Activated CD8-positive, alpha-beta memory T cell treated with anti-CD3 and anti-CD28 coated beads for 1 hour (primary cell): ENCODE measurements at places on chromosomes 16 and 17.

- DNase-seq: peak; percentile 73
Measured at GRCh38 chr17:67441052-67441895, 64.2 kb downstream of the PITPNC1 start.

- no peak for DNase-seq
Measured at GRCh38 chr17:740240-741017, 8.0 kb downstream of the TLCD3A start.

- no peak for DNase-seq
Measured at GRCh38 chr17:39400547-39401411, 647 bp downstream of the FBXL20 start.

DNA sequence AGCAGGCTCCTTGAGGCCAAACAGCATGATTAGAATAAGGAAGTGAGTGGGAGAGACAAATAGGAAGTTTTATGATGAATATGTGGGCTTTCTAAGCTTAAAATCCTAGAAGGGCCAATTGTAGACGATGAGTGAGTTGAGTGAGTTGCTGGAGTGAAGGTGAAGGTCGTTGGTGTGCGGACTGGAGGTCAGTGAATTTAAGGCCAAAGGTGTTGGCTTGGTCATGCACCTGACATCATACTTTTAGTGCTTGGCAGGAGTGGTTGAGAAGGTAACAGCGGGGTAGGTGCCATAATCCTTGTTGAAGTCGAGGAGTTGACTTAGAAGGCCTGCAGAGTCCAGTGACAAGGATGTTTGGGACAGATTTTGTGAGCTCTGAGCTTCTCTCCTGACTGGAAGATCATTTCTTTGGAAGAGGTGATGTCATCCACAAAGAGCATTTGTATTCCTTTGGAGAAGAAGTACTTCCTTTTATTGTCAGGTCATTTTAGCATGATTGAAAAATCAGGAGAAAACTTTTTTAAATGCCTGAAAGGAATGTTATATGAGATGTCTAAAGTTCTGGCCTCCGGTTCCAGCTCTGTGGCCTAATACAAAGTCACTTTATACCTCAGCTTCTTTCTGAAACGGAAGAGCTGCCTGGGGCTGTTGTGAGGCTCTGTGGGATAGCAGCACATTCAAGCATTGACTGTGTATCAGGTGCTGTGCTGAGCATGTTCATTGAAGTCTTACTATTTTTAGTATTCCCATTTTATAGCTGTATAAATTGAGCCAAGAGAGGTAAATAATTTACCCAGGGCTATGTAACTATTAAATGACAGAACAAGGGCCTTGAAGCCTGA lies 53.6 kb upstream of the TBX2 start:
- no peak for DNase-seq

DNA sequence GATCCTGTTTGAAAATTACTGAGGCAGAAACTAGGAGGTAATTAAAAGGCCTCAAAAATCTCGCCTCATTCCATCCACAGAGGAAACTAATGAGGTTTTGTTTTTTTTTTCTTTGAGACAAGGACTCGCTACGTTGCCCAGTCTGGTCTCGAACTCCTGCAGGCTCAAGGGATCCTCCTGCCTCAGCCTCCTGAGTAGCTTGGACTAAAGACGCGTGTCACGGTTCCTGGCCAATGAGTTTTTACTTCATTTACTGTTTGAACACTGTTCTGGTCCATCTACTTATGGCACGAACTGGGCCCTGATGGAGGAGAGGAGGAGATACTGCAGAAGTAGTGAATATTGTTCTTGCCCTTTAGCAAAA lies 600 bp upstream of the BLTP2 start:
- no peak for DNase-seq

GRCh38 chr17:75067856-75068255 lies 19.9 kb upstream of the SLC16A5 start:
- DNase-seq: no peak

DNA sequence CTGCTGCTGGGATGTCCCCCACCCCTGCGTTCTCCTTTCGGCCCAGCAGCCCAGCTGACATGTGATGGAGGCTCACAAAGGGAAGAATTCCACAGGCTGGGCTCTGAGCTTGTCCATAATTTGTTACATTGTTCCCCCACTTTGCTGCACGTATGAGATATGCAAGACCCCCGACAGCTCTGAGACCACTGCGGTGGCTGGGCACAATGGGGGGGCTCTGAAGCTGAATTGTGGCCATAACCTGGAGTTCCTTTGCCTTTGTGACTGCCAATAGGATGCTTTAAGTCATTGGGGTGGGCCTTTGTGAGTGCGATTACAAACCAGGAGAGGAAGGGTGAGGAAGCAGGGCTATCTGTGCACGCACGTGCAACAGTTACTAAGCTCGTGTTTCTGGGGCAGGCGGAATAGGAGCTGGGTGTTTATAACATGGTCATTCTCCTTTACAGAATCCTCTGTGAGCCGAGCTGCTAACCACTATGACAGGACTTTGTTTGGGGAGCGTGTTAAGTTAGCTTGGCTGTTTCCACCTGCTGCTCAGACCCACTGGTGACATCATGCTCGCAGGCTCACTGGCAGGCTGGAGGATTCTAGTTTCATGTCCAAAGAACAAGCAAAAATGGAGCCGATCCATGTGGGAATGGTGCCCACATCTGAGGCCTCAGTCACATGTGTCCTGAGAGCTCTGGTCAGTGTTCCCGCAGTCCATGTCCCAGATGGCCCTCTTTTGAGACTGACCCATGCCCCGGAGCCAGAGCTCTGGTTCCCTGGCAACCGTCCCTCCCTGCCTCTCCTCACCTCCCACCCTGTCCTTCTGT lies 208.3 kb upstream of the SALL1 start:
- DNase-seq: no peak

- DNase-seq: no peak
Measured at GRCh38 chr16:49622084-49622390, 233.9 kb downstream of the ZNF423 start.

GRCh38 chr16:47777220-47777619 lies 316.1 kb downstream of the PHKB start:
- DNase-seq: no peak

GRCh38 chr16:22030087-22030812 lies 22.3 kb downstream of the MOSMO start:
- no peak for DNase-seq

DNA sequence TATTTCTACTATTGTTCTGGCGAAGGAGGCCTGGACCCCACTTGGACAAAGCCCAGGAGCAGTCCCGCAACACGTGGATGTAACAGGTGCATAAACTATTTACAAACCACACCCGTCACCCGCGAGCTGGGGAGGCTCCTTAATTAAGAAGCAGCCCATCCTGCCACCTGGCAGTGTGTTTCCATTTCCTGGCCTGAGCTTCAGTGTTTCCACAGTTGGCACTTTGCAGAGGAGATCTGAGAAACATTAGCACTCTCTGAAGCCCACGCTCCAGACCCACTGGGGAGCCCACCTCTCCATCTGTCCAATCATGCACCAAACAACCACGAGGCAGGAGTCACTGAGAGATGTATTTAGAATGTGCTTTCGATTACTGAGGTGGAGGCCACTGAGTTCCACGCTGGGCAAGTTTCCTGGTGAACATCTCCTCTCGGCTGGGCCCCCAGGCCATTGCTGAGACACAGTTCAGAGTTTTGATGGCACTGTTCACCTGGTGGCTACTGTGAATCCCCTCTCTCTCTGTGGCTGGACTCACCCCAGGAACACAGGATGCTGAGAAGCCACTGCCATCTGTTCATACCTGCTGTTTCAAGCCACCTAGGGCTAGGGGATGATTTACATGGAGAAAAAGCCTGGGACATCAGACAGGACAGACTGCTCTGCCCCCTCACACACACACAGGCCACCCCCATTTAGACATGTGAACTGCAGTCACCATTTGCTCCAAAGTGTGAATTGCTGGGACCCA lies 129.1 kb downstream of the AIPL1 start:
- no peak for DNase-seq

DNA sequence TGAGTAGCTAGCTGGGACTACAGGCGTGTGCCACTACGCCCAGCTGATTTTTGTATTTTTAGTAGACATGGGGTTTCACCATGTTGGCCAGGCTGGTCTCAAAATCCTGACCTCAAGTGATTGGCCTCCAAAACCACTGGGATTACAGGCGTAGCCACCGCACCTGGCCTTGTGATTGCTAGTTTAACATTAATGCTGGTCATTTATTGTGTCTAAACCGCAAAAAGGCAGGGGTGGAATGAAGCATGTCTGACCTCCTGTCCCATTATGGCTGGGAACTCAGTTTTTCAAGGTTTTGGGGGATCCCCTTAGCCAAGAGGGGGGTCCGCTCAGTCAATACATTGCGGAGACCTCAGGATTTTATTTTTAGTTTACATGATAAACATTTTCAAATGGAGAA lies 10.7 kb upstream of the CNGB1 start:
- no peak for DNase-seq

- DNase-seq: no peak
Measured at GRCh38 chr17:1229349-1229899, 40.8 kb upstream of the BHLHA9 start.

DNA sequence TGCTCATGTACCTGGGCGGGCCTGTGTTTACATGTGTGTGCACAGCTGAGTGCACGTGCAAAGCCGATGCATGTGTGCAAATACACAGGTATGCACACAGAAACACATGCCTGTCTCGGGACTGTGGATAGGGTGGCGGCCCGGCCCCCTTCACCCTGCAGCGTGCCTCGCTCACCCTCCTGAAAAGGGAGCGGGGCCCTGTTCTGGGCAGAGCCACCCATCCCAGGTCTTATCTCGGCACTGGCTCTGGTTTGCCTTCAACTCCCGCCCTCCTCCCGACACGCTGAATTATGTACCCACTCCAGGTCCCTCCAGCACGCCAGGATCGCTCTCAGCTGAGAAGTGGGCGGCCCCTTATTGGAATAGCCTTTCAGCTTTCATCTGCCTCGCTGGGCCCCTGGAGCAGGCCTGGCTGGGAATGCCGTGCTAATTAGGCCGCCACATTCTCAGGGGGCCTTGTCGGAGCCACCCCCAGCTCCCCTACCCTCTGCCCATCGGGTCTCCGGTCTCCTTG lies 77.8 kb downstream of the RTN4RL1 start:
- DNase-seq: no peak

GRCh38 chr16:81524382-81524781 lies 79.8 kb downstream of the CMIP start:
- peak; percentile 42 for DNase-seq

DNA sequence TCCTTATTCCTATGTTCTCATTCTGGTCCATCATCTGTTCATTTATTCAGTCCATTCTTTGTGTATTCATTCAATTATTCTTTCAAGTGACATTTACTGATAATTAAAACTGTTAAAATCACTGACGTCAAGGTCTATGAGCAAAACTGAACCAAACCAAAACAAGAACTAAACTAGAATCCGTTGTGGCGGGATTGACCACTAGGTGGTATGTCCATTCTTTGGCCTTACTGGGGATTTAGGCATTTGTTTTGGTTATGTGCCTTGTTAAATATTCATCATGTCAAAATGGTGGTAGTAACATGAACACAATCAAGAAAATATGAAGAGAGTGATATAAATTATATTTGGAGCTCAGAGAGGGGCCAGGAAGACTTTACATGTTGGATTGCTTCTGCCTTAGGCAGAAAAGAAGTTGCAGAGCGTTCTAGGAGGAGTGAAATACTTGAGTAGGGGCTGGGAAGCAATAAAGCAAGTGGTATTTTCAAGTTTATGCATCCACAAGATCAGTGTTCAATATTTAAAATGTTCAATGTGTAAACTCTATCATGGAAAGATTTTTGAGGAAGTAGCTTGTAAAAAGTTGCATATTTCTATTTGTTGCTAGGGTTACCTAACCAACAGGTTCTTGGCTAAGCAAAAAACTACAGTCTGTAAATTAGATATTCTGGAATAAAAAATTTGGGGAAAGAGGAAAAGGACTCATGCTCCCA lies 129.0 kb downstream of the CDH13 start:
- no peak for DNase-seq

- no peak for DNase-seq
Measured at GRCh38 chr17:34351096-34351495, 5.2 kb upstream of the CCL13 start.

DNA sequence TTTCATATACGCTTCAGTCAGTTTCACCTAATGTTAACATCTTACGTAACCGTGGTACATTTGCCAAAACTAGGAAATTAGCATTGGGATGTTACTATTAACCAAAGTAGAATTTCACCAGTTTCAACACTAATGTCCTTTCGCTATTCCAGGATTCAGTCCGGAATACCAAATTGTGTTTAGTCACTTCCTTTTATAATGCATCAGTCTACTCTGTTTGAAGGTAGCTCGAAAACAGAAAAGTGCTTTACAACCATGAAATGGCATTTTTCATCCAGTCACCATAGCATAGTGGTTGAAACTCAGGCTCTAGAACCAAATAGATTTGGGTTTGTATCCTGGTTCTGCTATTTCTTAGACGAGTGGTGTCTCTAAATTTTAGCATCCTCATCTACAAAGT lies 29.4 kb downstream of the AP2B1 start:
- no peak for DNase-seq

DNA sequence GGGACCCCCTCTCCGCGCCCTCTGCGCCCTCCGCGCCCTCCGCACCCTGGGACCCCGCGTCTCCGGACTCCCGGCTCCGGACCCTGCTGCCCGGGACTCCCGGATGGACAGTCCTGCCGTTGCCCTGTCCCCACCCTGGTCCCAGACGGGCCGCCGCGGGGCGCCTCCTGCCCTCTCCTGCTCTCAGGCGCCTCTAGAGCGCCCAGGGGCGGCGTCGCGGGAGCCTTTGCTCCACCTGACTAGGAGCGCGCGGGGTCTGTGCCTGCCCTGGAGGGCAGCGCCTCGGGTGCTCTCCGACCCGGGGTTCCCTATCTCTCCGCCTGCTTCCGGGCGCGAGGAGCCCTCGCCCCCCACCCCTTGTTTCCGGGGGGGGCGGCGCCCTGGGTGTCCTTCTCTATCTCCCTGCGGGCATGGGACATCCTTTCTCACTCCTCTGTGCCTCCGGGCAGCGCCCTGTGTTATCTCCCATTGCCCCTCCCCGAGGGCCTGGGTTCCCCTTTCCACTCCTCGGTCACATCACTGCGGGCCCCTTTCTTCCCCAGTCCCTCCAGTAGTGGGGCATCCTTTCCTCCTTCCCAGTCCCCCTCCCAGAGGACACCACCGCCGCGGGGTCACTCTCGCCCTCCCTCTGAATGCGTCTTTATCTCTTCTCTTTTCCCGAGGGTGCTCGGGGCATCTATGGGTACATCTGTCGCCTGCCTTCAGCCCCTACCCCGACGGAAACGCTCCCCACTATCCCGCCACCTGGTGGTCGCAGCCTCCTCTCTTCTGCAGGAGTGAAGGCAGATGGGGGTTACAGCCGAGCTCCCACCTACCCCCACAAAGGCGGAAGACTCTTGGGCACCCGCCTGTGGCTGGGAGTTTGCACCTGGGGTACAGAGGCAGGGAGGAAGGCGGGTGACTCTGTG lies 875 bp downstream of the PRKCB start:
- DNase-seq: peak; percentile 36

DNA sequence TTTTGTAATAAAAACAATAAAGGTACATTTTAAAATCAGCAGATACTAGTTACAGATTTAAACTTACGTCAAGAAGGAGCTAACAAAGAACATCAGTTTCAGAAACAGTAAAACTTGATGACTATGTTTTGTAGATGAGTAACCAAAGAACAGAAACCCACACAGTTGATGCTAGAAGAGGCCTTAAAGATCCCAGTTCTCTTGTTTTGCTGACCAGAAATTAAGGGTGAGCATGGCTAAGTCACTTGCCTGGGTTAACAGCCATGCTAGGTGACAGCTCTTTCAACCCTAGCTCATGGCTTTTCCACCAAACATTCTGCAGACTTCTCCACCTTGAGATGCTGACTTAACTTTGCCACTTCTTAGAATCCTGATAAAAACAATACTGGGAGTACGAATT lies 26.4 kb downstream of the STX8 start:
- DNase-seq: no peak
